ENCODE measurements at places on chromosomes 6 and 20.

DNA sequence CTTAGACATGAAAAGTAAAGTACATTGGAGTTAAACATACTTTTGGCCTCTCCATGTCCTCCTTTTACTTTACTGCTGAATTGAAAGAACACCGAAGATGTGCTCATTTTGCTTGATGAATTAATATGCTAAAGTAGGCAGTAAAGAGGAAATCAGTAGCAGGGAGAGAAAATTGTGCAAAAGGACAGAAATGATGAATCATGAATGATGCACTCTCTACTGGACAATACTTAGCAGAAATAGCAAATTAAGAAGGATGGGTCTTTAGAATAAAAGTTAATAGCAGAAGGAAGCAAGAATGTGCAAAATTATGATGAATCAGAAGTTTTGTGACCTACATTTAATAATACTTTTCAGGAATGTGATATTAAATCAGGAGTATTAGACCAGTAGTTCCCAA, 8.4 kb upstream of the SPINT3 start:
- no peak for DNase-seq

DNA sequence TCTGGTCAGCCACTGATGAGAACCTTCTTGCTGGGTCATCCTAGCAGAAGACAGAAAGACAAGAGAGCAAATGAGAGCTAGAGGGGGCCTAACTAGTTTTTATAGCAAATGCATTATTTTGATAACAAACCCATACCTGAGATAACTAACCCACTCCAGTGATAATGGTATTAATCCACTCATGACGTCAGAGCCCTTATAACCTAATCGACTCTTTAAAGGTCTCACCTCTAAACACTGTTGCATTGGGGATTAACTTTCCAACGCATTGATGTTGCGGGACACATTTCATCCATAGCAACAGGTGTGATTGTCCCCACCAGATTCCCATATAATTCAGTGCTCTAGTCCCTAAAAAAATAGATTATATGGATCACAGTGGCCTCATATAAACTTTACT, 312.1 kb downstream of the HTR1B start:
- DNase-seq: no peak

- peak; percentile 17 for DNase-seq
Observed at GRCh38 chr6:152636609-152637295, 410 bp downstream of the SYNE1 start.

- no peak for DNase-seq
Observed at GRCh38 chr20:32672982-32673851, 524 bp downstream of the C20orf203 start.

GRCh38 chr6:128826606-128827005, 56.3 kb upstream of the LAMA2 start:
- DNase-seq: no peak

- no peak for DNase-seq
Observed at GRCh38 chr6:68710496-68710895, 75.4 kb downstream of the ADGRB3 start.

DNA sequence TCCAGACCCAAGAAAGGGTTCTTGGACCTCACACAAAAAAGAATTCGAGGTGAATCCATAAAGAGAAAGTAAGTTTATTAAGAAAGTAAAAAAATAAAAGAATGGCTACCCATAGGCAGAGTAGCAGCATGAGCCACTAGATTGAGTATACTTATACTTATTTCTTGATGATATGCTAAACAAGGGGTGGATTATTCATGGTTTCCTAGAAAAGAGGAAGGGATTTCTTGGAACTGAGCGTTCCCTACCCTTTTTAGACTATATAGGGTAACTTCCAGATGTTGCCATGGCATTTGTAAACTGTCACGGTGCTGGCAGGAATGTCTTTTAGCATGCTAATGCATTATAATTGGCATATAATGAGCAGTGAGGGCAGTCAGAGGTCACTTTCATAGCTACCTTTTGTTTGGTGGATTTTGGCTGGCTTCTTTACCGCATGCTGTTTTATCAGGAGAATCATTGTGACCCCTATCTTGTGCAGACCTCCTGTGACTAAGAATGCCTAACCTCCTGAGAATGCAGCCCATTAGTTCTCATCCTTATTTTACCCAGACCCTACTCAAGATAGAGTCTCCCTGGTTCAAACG, 44.3 kb downstream of the TENT5A start:
- no peak for DNase-seq

GRCh38 chr20:8720089-8720488, 348.8 kb upstream of the PLCB4 start:
- DNase-seq: no peak

DNA sequence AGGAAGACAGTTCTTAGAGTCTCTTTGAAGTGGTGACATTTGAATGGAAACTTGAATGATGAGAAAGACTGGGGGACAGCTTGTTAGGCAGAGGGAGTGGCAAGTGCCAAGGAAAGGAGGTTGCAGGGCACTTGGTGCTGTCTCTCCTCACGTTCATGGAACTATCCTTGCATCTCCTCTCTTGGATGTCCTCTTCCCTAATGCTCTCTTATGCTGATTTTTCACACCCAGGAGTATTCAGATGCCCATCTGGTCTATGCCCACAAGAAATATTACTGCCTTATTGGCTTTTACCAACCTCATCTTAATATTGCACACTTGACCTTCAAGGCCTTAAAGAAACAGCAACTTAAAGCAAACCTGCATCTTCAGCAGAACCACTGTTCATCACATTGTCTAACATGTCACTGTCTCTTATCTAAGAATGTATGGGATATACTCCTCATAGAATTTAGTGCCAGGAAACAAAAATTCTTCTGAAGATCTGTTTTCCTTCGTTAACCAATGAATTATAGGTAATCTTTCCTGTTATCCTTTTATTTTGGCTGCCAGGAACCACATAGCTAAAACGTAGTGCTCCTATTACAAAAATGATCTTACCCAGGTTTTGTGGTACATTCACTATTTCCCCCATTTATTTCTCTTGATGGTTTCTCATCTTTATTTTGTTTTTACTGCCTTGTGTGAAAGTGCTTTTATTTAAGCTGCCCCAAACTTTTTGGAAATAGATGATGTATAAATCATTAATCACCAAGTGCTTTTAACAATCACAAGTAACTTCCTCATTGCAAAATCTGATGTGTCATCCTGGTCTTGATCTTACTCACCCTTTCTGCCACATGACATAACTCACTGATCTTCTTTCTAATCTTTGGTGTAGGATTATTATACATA, 12.8 kb downstream of the RGS17 start:
- peak; percentile 42 for DNase-seq

All from hematopoietic multipotent progenitor cell (in vitro differentiated cells).